ENCODE measurements at places on chromosomes 4 and X.

- DNase-seq, result no peak
Measured at GRCh38 chr4:70816894-70817293, 22.8 kb downstream of the GRSF1 start.

- no peak for DNase-seq
Measured at GRCh38 chr4:7909463-7910262, 30.0 kb downstream of the AFAP1 start.

GRCh38 chr4:173912384-173912783, 371.1 kb downstream of the FBXO8 start:
- DNase-seq, result no peak

GRCh38 chr4:2608291-2608690, 71.8 kb downstream of the FAM193A start:
- no peak for DNase-seq

- no peak for DNase-seq
Measured at GRCh38 chr4:106287353-106287969, 28.5 kb downstream of the TBCK start.

- no peak for DNase-seq
Measured at GRCh38 chr4:1227816-1228215, 21.1 kb downstream of the CTBP1 start.

DNA sequence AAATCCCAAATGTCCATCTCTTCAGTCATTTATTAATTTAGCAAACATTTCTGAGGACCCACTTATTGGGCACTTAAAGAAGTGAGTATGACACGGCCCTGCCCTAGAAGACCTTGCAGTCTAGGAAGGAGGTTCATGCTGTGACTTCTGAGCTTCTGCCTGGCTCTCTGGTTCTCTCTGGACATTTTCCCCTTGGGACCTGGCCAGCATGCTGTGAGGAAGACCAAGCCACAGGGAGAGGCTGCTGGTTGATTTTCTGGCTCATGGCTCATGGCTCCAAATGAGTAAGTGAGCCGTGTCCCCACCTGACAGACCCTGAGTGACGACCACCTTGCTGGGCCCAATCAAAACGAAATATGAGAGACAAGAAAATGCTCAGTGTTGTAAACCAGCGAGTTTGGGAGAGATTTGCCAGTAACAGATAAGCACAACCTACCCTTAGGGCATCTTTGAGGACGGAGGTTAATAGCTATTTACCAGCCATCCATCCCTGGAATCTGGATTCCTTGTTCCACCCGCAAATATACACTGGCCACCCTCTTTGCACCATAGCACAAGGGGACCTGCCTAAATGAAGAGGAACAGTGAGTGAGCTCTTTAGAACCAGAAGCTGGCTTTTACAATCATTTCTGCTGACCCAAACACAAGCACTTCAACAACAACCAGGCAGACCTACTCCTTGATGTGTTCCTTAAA, 876 bp downstream of the MPP1 start:
- DNase-seq, result no peak

- no peak for DNase-seq
Measured at GRCh38 chr4:137526681-137527080, 5.6 kb downstream of the PCDH18 start.

- no peak for DNase-seq
Measured at GRCh38 chr4:157739242-157739641, 433.6 kb downstream of the GASK1B start.

DNA sequence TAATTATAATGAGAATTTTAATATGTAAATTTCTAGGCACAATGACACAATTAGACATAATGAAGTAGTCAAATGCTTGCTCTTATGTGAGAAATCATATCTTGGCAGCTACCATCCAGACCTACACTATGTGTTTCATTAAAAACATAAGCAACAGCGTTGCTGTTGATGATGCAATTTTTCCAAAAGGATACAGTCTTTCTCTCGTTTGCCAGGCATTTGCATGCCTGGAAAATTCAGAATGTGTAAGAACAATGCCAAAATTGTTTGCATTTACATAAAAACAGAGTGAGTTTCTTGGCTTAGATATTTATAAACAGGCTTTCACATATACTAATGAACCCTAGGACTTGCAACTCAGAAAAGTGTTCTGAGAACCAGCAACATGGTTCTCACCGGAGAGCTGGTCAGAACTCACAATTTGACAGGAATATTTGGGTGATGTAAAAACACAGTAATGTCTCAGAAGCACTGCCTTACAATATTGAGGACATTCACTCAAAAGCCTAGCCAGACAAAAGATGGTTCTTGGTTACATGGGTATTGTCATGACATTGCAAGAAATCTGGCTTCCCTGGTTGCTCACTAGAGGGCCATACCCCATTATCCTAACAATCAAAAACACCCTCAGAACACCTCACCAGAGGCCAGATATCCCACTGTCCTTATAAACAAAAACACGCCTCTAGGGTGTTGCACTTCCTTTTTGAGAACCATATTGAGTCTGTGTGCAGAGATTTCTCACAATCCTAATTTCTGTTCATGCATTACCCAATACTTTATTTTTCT, 1029.0 kb upstream of the AGA start:
- DNase-seq, result no peak

DNA sequence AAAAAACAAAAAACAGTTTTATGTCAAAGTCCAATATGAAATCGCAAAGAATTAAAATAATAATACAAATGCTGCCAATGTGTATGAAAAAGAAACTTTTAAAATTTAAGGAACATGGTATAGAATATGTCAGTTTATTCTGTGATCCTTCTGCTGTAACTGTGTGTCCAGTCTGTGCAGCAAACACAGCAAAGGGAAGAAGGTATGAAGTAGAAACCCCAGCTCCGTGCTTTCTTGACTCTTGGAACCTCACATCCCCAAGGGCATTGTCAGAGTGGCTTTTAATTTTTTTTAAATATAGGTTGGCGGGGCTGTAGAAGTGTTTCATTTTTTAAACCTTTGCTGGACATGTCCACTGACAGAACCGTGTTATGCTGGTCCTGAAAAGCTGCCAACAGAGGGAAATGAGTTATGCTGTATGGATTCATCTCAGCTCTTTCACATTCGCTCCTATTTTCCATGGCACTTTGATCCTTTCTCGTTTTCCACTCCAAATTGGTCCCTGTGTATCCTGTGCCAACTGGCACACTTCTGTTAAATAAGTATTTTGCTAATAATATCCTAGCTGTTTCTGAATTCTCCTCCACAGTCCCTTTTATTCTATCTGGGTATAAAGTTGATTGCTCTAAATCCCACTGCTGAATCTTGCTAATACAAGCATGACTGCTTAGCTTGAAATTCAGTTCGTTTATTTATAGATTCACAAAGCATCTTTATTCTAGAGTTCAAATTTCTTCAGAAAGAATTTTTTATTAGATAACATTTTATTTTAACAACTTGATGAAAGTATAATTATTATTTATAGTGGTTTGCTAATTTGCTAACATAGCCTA, 127.0 kb upstream of the DDIT4L start:
- DNase-seq, result no peak

DNA sequence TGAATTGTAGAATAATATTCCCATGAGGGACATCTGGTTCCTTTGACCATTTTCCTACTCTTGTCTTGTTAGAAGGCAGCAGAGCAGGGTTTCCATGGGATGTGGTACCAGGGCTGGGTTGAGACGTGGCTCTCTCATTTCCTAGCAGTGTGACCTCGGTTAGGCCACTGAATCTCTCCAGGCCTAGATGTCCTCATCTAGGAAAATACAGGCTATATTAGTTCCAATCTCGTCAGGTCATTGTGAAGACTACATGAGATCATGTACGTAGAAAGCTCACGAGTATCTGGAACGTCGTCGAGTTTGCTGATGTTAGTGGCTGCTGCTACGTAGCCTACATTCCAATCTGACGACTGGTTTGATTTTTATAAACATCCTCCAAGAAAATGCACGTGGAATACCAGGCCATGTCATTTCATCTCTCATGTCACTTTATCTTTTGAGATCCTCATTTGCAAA, 278.2 kb upstream of the GATB start:
- DNase-seq, result no peak

DNA sequence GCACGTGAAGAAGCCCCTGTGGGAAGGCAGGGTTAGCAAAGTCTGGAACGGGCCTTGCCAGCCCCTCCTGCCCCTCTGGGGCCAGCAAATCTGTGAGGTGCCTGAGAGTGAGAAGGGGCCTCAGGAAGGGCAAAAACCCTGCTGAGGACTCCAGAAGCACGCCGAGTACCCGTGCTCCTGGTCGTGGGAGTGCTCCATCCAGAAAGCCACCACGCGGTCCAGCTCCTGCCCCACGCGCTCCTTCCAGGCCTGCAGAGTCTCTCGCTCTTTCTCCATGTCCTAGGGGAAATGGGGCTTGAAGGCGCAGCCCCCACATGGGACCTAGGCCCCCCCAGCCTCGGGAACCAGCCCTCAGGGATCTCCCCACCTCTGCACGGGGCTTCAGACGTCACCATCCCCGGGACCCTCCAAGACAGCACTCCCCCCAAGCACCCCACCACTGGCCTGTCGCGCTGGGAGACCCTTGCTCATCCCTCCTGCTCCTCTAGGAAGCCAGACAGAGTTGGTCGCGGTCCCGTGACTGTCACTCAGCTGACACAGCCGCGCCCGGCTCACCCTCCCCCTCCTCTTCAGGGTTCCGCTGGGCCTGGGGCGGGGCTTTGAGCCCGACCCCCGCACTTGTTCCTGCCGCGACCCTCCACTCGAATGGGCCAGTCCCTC, at the start of gene RENBP:
Gene RENBP, minus strand, starts transcription at position 504 of the 660 bp plus-strand sequence. Its CDS starts 33 bp downstream, at position 471.
- DNase-seq, result no peak

DNA sequence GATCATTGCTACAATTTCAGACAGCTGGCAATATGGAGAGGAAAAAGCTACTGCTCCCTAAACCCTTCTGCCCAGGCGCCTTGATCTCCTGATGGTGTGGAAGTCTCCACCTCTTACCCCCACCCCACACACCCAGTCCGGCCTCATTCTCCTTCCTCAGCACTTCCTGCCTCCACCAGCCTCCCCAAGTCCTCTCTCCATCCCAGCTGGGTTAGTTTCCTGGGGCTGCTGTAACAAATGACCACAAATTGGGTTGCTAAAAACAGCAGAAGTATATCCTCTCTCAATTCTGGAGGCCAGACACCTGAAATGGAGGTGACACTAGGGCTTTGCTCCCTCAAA, 1.1 kb upstream of the CCNQ start:
- no peak for DNase-seq

DNA sequence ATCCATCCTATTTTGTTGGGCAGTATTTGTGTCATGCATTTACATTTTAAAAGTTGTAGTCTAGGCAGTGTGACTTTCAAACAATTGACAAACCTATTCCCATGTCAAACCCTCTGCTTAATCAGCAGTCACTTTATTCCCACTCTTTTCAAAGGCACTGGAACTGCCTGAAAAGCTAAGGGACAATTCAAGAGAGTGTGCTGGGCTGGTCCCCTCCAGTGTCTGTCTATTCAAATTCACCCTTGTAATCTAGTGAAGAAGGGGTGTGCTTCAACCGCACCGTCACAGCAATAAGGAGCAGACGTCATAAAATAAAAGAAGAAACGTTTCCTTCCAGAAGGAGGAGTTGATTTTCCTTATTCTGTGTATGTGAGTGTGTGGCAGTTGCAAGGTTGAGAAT, 197.0 kb upstream of the MAD2L1 start:
- no peak for DNase-seq

GRCh38 chrX:3820167-3820566, 106.7 kb upstream of the PRKX start:
- no peak for DNase-seq

DNA sequence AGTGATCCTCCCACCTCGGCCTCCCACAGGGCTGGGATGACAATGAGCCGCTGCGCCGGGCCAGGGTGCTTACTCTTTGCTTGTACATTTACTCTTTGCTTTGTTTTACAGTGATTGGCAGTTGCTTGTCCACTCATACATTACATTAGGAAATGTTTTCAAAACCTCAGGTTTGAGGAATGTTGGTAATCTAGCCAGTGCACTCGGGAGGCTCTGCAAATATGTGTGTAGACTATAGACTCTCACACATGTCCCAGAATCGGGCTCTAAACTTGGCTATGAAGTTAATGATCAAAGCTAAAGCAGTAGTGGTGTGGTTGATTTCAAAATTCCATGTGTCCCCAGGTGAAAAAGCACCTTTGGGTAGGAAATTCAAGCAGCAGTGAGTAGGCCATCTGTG, 20.5 kb downstream of the TRMT44 start:
- DNase-seq, result no peak

- DNase-seq, result no peak
Measured at GRCh38 chr4:43693876-43694275, 754.7 kb downstream of the KCTD8 start.

DNA sequence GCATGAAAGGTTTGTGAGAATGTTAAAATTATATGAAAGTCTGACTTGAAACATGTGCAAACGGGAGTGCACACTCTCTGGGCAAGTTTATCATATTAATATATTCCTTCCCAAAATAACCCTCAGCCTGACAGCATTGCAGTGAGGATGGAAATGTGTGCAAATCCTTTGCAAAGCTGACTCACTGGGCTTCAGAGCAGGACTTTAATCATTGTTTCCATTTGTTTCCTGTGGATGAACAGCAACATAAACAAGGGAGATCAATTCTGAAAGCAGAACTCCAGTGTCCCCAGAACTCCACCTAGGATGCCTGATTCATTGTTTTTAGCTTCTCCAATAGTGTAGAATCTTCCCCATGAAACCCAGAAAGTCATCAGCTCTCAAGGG, 32.9 kb downstream of the SLC2A9 start:
- DNase-seq, result no peak

DNA sequence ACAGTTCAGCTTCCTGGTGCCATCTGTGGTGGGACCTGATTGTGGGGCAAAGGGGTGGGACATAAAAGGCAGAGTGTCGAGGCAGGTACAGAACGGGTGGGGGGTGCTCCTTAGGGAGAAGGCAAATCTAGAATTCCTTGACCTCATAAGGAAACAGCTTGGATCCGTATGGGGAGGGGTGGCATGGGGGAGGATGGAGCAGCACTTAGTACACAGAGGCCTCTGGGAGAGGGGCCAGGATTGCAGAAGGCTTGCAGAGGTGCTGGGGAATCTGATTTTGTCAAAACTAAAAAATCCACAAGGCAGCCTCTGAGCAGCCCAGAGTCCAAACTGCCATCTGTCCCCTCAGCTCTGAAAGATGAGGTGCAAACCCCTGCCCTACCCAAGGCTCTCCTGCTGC, 2.3 kb upstream of the EMD start:
- no peak for DNase-seq

Data from hippocampal formation (tissue), 2 donors.